AG09309 (cell line): ENCODE measurements at places on chromosomes 5 and 9.

GRCh38 chr9:124122813-124123462 lies 111.4 kb downstream of the LHX2 start:
- DNase-seq, result no peak

GRCh38 chr5:125610892-125611291 lies 812.3 kb upstream of the GRAMD2B start:
- no peak for DNase-seq

DNA sequence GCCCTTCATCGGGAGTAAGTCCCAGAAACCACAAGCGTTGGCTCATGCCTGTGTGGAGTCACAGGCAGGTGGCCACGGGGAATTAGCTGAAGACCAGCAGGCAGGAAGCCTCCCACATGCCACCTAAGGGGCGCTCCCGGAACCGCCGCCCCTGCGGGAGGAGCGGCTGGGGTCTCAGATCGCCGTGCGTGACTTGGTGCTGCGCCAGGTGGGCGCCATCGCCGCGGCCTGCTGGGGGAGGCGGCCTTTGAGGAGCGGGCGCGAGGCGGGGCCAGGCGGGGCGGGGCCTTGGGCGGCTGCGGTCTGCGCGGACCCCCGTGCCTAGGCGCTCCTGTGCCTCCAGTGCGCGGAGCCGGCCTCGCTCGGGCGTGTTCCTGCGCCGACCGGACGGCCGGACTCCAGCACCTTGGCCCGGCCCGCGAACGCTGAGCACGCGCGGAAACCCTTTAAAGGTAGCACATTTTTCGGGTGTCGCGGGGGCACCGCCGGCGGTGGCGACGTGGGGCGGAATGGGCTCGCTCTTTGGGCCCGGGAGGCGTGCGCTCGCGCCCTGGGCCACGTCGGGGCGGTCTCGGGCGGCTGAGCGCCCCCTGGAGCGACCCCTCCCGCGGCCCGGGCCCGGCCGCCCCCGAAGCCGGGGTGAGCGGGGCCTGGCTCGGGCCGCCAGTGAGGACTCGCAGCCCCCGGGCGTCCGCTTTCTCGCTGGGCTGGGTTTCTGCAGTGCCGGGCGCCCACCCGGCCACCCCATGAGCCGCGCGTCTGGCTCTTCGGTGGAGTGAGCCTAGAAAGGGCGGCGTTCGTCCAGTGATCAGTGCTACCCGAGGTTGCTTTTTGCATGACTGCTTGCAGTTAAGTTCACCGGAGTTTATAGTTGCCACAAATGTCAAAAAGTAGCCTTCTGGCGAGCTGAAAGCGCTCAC lies 24.5 kb downstream of the LECT2 start:
- no peak for DNase-seq

- no peak for DNase-seq
Measured at GRCh38 chr9:126545106-126545505, 68.6 kb upstream of the LMX1B start.

DNA sequence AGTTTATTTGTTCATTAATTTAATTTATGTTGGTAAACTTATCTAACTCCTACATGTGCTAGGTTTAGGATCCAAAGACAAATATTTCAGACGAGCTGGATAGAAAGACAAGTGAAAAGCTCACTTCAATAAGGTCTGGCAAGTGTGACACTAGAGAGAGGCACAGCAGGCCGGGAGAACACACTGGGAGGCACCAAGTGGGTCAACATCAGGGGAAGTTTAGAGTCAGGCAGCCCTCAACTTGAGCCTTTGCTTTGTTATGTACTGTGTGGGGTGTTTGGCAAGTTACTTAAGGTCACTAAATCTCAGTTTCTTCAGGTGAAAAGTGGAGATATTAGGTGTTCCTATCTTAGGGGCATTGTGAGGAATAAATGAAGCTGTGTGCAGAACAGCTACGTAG lies 214.4 kb downstream of the PCSK1 start:
- no peak for DNase-seq
